ENCODE measurements at places on chromosomes 16 and 17.

- DNase-seq, result no peak
Measured at GRCh38 chr16:31417916-31418315, 10.2 kb downstream of the COX6A2 start.

DNA sequence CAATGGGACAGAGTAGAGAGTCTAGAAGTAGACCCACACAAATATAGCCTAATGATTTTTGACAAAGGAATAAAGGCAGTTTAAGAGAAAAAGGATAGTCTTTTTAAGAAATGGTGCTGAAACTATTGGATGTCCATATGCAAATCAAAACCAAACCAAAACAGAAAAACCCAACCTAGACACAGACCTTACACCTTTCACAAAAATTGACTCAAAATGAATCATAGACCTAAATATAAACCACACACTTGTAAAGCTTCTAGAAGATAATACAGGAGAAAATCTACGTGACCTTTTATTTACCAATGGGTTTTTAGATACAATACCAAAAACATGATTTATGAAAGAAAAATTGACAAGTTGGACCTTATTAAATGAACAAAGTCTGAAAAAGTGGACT lies 66.4 kb upstream of the MPHOSPH6 start:
- no peak for DNase-seq

DNA sequence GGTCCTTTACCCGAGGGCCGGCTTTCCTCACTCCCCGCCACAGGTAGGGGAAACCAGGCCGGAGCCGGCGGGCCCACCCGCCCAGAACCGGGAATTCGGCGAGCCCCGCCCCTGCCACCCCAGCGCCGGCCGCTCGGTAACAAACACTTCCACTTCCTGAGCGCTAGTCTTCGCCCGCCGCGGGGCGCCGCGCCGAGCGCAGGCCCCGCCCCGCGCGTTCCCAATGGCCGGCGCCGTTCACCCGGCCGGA lies 224 bp upstream of the NHERF1 start:
- no peak for DNase-seq

DNA sequence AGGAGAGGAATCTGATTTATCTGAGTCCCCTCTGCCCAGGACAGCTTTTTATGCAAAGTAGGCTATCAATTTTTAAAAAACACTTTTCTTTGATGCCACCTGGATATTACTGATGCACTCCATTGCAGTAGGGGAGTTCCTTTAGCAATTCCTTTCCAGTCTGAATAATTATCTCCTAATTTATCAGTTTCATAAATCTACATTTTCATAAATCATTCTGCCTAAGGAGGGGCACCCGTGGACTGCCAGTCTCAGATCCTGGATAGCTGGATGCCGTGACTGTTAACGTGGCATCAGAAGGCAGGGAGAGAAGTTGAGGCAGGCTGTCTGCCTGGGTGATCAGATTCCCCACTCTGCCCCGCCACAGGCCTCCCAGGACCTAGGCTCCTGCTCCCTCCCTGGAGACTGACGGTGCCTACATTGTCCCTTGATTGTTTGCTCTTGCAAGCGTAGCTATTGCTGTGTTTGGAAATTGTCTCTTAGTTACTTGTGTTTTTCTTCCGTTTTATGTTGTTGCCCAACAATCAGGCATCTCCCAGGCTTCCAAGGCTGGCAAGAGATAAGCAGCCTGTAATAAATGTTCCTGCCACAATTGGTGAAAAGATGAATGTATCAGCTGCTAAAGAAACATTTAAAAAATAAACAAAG lies 75.2 kb downstream of the KATNIP start:
- no peak for DNase-seq

DNA sequence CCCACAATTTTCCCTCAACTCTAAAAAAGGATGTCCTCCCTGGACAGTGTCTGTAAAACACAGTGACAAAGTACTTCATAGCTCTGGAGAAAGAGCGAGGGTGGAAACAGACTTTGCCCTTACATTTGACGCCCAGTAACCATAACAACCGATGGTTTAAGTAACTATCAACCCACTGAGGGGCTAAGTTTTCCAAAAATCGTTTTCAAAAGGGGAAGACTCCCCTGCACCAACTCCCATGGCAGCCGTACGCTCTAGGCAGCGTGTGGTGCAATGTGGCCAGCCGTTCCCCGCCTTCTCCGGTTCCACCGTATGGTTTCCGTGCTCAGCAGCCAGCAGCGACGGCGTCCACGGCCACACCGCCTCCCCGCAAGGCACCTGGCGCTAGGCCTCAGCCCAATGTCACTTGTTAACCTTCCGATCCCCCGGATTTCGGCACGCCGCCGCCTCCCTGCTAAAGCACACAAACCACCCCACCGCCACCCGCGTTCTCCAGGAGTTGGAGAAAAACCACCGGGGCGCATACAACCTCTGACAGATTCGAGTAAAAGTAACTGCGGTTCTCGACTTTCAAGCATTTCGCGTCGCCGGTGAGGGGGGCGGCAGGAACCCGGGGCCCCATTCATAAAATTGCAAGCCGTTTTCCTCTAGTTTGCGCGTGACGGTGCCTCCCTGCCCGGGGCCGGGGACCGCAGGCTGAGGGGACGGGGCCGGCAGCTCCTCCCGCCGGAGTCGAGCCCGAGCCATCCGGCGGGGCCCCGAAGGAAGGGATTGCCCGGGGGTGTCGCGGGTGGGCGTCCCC lies 661 bp downstream of the TEX2 start:
- DNase-seq, result peak; percentile 67

- DNase-seq, result no peak
Measured at GRCh38 chr17:35189291-35189690, 4.9 kb downstream of the SLC35G3 start.

DNA sequence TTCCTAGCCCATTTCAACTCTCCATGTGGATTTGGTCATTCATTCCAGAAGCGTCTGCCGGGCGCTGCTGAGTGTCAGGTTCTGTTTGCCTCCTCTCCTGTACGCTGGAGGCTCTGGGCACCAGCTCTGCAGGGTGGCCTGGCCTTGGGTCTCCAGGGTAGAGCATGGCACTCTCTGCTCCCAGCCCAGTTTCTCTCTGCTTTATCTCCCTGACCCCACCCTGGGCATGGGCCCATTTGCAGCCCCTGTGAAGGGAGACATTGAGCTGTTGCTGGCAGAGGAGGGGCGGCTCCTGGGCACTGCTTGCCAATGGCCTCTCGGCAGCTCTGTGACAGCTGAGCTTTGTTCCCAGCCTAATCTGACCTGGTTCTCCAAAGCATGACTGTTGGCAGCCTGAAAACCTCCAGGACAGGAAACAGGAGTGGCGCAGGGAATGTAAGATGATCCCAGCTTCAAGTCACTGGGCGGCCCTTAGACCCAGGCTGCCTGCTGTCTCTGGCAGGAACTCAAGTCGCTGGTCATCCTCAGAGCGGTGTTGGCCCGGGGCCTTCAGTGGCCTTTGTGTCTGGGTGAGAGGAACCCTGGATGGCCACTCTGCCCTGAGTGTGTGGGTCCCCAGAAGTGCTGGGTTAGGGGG lies 146.8 kb downstream of the SEC14L1 start:
- no peak for DNase-seq

- DNase-seq, result no peak
Measured at GRCh38 chr16:50708373-50709060, 15.1 kb downstream of the NOD2 start.

DNA sequence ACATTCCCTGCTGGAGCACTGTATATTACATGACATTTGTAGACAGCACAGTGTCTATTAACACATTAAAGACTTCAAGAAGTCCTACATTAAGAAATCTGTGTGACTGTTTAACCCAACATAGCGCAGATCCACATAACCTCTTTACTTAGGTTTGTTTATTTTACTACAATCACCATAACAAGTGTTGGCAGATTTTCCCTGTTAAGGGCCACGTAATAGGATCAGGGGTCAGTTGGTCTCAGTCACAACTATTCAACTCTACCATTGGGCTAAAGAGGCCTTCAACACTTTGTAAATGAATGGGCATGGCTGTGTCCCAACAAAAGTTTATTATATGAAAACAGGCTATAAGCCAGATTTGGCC lies 51.3 kb upstream of the ADORA2B start:
- DNase-seq, result no peak

GRCh38 chr16:48537909-48538745 lies 71.9 kb downstream of the N4BP1 start:
- no peak for DNase-seq

DNA sequence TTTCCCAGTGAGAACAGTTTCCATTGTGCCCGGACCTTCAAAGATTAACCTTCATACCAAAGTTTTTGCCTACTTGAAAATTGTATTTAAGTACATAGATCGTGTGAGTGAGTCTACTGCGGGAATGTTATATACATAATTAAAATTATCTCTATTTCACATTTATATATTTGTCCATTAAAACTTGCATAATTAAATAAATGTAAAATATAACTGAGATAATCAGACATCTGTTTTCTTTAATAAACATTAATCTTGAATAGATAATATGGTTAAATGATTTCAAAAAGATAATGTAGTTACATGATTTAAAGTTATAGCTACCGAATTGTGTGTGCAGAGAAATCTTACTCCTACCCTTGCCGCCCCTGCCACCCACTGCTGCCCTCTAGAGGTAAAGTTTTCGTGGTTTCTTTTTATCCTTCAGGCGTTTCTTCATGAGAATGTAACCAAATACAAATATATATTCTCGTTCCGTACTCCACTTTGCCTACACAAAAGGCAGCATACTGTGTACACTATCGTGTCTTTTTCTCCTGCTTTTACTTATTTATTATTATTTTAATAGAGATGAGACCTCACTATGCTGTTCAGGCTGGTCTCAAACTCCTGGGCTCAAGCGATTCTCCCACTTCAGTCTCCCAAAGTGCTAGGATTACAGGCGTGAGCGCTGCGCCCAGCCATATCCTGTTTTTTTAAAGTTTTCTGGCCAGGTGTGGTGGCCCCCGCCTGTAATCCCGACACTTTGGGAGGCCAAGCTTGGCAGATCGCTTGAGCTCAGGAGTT lies 35.6 kb downstream of the RPA1 start:
- DNase-seq, result peak; percentile 79

DNA sequence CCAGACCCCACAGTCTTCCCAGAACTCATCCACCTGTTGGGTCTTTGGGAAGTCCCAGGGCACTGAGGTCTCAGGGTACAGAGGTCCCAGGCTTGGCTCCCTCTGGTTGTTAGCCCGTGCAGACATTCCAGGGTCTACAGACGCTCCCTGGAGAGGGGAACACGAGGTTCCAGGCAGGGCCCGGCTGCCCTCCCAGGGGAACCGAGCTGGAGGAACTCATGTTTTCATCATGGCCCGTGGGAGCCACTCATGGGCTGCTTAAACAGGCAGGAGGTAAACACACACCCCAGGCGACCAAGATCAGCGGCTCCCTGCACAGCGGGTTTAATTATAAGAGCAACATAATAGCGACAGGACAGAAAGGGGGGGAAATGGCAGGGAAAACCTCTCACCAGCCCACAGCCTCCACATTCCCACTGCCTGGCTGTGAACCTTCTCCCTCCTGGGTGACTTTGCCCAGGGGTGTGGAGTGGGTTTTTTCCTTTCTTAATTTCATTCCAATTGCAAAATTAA lies 36.5 kb downstream of the TRARG1 start:
- DNase-seq, result no peak

DNA sequence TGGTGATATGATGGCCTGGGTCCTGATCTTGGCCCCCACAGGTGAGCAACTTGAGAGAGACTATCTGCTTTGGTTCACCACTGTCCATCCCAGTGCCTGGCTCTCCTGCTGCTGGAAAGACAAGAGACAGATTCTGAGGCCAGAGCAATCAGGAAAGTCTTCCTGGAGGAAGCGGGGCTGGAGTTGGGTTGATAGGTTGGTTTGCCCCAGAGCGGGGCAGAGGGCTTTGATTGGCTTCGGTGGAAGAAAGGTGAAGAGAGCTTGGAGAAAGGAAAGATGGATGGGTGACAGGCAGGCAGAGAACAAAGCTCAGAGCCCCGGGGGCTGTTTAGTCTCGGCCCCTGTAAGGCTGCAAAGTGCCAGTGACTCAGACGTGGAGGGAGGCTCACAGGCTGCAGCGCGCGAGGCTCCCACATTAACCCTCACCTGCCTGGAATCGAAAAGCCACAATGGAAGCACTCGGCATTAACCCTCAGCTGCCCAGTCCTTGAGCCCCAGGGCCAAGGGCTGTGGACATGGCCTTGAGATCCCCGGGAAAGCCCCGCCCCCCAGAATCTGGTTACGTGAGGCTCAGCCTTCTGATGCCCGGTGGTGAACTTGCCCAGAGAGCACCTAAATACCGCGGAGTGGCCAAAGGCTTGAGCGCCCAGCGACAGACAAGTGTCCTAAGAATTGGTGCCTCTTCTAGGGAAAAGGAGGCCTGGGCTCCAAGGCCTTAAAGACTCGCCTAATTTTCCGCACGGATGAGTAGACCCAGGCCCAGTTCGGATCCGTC lies 996 bp upstream of the CPNE2 start:
- DNase-seq, result no peak

GRCh38 chr17:3512505-3513171 lies 36.8 kb downstream of the ASPA start:
- no peak for DNase-seq

- DNase-seq, result peak; percentile 42
Measured at GRCh38 chr17:78019367-78019975, 61.0 kb downstream of the TNRC6C start.

GRCh38 chr16:31301708-31302400 lies 42.1 kb downstream of the ITGAM start:
- DNase-seq, result peak; percentile 20

DNA sequence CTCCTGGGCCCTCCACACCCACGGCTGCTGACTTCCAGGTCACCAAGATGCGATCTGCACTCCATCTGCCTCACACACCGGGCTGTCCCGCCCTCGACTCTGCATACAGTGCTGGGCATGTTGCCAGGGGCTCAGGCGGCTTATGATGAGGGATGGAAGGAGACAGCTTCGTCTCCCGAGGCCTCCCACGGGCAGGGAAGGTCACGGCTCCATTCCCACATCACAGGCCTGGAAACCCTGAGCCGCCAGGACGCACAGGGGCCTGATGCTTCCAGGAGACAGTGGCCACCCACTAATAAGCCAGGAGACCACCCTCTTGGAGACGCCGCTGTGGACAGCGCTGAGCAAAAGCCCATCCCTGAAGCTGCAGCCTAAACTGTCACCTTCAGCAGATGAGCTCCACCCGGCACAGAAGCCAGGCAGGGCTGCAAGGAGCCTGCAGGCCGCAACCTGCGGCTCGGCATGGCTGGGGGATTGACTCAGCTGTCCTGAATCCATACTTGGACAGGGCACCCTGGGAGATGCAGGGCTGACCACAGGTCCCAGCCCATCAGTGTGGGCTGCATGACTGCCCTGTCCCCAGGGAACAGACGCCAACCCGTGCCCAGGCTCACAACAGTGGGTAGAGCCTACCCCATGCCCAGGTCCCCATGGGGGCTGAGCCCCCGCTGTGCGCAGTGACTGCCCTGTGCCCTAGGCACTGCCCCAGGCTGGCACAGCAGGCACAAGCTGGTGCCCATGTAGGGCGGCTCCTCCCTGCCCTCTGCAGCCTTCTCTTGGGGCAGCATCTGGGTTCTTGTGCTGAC lies 34.4 kb downstream of the SLC7A5 start:
- no peak for DNase-seq

DNA sequence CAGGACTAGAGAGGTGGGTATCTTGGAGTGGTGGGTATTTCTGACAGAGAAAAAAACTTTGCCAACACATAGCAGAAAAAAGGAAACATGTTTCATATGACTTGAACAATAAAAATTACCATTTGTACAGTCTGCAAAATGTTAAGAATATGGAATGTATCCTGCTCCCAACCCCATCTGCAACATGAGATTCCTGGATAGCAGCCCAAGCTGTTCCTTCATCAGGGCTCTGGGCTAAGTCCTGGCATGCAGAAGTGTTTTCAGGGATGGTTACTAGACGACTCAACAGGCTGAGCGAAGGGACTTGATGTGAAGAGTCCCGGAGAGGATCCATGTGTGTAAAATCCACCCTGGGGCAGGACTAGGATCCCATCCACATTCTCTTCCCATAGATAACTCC lies 121.0 kb upstream of the IRX3 start:
- no peak for DNase-seq

Data from CD4-positive, alpha-beta T cell treated with Interleukin-12 subunit alpha and Interleukin-12 subunit beta, for 1 hour (primary cell).